ENCODE measurements at places on chromosomes 6 and 20.

- DNase-seq, result no peak
Observed at GRCh38 chr6:139853302-139853992, 479.0 kb upstream of the CITED2 start.

- no peak for DNase-seq
Observed at GRCh38 chr6:108556866-108557493, 3.7 kb upstream of the FOXO3 start.

- DNase-seq, result no peak
Observed at GRCh38 chr6:74482180-74482579, 723.7 kb downstream of the COL12A1 start.

DNA sequence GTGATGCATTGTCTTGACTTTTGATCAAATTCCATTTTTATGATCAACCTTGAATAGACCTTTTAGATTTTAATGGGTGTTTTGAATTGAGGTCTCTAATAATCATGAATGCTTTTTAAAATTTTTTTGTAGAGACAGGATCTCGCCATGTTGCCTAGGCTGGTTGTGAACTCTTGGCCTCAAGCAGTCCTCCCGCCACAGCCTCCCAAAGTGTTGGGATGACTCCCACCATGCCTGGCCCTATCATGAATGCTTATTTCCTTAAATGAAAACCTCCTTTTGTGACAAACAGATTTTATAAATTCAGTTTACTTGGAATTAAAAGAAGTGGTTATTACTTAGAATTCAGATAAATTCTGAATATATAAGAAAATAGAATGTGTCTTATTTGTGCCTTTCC, 60.2 kb upstream of the KIF25 start:
- DNase-seq, result no peak

- no peak for DNase-seq
Observed at GRCh38 chr6:79117752-79118151, 39.7 kb upstream of the PHIP start.

DNA sequence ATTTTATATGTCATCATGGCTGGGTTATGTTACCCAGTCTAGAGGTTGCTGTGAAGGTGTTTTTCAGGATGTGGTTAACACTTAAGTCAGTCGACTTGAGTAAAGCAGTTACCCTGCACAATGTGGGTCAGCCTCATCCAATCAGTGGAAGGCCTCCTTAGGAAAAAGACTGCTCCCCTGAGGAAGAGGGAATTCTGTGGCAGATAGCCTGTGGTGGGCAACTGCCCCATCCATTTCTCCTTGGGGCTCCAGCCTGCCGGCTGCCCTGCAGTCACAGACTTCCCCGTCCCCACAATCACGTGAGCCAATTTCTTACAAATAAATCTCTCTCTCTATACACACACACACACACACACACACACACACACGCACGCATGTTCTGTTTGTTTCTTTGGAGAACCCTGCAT, 34.5 kb upstream of the MPC1 start:
- DNase-seq, result no peak

DNA sequence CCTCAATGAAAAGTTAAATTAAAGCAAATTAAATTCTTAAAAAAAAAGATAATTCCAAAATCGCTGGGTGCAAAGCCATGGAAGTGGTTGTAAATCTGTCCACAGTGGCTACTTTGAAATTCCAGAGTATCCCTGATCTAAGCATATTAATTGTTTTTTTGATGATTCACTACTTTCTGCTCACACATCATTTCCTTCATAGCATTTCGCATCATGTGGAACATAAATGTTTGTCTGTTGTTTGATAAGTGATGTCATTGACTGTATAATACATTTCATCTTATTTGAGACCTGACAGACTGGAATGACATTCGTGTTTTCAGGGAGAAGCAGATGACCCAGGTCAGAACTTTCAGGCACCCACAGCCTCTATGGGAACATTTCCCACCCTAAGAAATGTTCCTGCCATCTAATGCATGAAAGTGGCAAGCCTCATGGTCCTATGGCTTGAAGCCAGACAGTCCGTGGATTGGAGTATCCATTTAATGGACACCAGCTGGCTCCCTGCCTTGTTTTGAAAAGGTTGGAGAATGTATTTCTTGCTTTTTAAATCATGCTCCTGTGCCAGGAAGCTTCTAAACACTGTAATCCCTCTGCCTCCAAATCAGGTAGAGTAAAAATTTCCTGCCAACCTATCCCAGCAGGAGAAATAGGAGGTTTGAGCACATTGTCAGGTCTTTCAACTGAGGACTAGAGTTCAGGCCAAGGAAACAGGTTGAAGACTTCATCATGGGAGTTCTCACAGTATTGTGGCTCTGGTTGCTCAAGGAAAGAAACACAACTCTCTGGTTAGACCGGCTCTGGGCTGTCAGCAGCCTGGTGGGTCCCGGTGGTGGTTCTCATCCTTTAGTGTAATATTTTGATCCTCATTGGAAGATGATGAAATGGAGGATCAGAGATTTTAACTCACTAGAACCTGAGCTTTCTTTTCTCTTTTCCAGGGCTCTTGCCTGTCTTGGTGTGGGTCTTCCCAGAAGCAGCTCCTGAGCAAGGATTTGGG, 157.9 kb downstream of the SLC24A3 start:
- DNase-seq, result no peak

- DNase-seq, result no peak
Observed at GRCh38 chr6:219019-219570, 73.2 kb upstream of the DUSP22 start.

GRCh38 chr6:35640017-35640664, 48.6 kb downstream of the FKBP5 start:
- peak; percentile 32 for DNase-seq

DNA sequence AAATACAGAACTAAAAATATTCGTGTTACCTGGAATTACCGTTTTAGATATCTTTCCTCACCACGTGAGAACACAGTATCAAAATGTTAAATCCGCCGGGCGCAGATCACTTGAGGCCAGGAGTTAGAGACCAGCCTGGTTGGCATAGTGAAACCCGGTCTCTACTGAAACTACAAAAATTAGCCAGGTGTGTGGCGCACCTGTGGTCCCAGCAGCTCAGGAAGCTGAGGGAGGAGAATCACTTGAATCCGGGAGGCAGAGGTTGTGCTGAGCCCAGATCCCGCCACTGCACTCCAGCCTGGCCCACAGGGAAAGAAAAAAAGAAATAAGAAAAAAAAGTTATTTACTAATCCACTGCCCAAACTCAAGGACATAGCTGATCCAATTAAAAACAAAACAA, 4.8 kb upstream of the DDX43 start:
- DNase-seq, result no peak

DNA sequence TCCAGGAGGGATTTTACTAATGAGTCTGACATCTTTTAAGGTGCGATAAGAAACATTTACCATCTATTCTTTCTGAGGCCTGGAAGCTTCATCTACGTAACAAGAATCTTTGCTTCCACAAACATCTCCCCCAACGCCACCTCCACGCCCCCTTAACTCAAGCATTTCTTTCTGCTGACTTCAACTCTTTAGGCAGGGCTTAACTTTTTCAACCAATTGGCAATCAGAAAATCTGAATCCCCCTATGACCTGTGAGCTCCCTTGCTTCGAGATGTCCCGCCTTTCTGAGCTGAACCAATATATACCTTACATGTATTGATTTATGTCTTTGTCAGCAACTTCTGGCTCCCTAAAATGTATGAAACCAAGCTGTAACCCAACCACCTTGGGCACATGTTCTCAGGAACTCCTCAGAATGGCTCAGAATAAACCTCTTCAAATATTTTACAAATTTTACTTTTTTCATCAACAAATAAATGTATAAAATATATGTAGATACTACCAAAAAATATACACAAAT, 11.5 kb downstream of the OR2H2 start:
- DNase-seq, result no peak

DNA sequence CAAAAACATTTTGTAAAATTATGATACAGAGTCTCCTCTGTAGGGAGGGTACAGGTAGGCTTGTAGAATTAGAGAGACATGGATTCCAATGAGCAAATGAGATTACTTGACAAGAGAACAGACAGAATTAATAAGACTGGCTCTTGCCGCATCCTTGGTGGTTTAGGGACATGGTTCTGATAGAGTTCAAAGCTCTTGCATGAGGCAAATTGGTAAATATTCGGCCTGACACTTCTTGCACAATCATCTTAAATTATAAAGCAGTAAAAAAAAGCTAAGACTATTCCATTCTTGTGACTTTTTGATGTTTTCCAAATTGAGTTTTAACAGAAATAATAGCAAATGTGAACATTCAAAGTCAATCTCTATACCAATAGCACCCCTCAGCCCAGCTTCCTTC, 14.9 kb upstream of the KLHL31 start:
- DNase-seq, result no peak

GRCh38 chr6:47679322-47679906, 19.0 kb upstream of the ADGRF4 start:
- no peak for DNase-seq

DNA sequence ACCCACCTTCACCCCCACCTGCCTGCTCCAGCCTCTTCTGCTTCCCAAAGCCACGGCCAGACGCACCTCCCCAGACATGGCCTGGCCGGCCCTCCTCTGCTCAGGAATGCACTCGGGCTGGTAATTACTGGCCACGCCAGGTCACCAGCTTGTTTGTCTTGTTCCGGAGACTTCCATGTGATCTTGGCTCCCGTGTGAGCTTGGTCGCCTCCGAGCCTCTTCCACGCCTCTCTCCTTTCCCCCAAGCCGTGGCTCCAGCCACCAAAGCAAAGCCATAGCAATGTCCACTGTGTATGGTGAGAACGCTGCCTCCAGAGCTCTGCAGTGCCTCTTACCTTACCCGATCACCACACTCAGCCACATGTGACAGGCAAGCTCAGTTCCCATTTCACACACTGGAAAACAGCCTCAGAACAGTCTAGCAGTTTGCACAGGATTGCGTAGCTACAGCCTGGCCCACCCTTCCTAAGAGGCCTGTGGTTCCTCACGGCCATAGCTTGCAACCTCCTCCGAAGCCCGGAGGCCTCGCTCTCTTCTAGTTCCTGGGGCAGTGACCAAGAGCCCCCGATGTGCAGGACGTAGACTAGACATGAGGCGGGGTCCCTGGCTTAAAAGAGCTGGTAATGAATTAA, 48.1 kb upstream of the AFDN start:
- no peak for DNase-seq

DNA sequence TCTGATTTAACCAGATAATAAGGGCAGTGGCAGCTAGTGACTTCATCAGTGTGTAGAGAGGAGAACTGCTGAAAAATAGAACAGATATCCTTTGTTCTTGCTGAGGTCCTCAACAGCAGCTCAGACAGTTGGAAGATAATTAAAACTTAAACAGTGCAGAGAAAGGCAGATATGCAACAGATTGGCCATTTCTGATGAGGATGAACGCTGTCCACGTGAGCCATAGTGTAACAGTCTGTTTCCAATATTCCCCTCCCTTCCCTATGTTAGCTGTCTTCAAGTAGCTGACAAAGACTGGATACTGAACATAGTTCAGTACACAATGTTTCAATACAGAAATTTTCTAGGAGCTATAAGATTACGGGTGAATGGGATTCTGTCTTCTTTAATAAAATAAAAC, 291.4 kb downstream of the BTBD9 start:
- no peak for DNase-seq

DNA sequence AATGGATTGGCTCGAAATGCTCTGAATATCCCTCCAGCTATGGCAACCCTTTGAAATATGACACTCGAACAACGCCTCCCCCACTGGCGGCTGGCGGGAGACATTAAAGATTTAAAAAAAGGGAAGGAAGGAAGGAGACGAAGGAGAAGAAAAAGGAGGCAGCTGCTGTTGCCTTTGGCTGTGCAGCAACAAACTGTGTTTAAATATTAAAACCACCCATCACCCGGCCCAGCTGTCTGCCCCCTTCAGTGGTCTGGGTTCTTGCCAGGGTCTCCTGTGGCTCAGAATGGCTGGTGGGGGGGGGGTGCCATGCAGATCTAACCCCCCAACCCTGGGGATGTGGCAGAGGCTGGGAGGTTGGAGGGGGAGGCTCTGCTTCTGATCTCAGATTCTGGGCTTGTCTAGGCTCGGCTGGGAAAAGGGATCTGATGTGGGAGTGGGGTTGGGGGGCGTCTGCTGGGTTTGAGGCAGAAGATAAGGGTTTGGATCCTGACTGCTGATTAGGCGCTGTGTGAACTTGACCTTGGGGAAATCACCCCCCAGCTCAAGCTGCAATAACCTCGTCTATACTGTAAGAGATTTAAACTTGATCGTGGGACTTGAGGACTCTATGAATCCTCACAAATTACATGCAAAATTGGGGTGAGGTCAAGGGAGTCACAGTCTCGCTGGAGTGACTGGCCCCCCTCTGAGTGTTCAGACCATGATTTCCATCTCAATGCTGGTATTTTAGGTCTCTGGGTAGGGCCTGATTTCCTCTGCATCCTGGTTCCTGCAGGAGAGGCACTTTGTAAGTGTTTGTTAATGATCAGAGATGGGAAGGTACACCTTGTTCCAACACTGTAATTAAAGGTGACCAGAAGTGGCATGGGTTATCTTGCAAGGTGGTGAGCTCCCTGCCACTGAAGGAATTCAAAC, 40.3 kb upstream of the BLCAP start:
- DNase-seq, result no peak

- DNase-seq, result no peak
Observed at GRCh38 chr20:32544893-32545840, 40.0 kb downstream of the NOL4L start.

DNA sequence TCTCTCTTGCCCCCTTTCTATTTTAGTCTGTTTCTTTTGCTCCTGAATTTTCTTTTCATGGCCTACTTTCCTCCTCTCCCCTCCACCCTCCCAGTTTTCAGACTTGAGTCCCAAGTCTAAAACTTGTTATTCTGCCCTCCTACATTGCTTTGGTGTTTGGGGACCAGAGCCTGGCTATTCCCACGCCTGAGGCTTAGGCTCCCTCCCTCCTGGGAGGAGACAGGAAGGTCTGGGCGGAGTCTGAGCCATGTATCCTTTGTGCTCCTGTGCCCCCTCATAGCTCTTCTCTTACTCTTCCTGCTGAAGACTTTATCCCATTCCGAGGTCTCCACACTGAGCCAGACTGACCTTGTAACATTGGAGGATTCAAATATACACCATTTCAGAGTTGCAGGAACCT, 69.5 kb downstream of the DAAM2 start:
- no peak for DNase-seq

DNA sequence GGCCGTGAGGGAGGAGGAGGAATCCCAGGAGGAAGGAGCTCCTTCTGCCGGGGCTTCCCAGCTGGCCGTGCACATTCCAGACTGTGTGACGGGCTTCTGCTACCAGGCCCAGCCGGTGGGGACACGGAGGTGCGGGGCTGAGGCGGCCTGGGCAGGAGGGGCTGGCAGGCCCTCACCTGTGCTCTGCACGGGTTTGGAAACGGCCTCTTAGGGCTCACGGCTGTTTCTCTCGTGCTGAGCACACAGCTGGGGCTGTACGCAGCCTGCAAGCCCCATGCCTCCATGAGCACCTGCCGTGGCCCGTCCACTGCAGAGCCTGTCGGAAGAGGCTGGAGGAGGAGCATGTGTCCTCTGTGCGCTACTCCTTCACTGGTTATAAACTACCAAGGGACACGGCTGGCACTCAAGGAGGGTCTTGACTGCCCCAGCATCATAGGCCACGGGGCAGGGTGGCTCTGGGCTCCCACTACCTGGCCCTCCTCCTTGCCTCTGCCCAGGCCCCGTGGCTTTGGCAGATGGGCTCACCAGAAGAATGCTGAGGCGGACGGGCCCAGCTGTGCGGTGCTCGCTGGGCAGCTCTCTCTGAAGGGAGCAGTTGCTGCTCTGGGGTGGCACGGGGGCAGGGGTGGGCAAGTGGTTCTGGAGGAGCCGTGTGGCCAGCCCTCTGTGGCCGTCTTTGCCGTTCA, 15.8 kb downstream of the NPEPL1 start:
- no peak for DNase-seq

GRCh38 chr20:1881240-1881835, 13.9 kb upstream of the SIRPA start:
- DNase-seq, result no peak
